Natural killer cell treated with Interleukin-12 subunit alpha and Interleukin-12 subunit beta and Interleukin-15 and Interleukin-18, amount 100 ng/mL, for 72 hours (primary cell): ENCODE measurements at places on chromosomes 5 and 9.

DNA sequence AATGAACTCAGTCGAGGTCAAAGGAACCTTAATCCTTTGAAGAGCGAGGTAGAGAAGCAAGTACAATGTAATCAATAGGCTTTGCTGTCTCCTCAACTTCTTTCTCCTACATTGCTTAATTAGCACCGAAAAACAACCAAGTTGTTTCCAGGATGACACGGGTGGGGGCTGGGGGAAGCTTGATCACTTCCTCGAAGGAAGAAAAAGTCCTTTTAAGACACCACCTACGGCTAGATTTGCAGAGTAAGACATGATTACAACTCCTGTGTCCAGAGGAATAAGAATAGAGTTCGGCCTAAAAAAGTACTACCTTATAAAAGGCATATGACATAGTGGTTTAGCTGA, 811 bp upstream of the ARRDC3 start:
- no peak for DNase-seq

- DNase-seq: no peak
These were observed 44.1 kb downstream of the VPS13A start for GRCh38 chr9:77221431-77221830.

DNA sequence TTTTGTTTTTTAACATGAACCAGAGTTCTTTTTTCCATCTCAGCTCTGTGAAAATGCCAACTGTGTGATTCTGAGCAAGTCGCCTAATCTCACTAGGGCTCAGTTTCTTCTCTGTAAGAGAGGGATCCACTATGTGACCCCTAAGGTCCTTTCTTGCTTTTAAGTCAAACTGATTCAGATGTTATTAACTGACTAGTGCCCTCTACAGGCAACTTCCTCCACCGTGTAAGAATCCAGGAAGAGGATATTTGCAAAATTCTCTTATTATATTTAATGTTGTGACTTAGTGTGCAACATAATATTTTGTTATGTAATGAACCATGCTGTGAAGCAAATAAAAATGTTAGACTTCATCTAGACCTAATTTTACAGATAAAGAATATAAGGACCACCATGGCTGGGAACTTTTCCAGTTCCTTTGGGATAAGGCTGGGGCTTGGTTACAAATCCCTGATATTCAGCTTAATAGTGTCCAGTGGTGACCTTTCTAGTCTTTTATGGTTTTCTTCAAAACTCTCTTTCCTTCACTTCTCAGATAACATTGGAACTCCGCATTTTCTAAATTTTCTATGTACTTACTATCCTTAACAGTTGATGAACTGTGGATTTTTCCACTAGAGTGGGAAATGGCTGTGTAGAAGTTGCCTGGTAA, 244.7 kb downstream of the PIK3R1 start:
- peak; percentile 62 for DNase-seq

GRCh38 chr5:131378721-131379541, 115.1 kb downstream of the CDC42SE2 start:
- no peak for DNase-seq

- no peak for DNase-seq
These were observed 18.9 kb upstream of the PFDN1 start for GRCh38 chr5:140321796-140322195.

GRCh38 chr9:73155968-73156864, 4.6 kb downstream of the ANXA1 start:
- DNase-seq: no peak

GRCh38 chr5:172766287-172767108, 4.5 kb downstream of the DUSP1 start:
- no peak for DNase-seq

DNA sequence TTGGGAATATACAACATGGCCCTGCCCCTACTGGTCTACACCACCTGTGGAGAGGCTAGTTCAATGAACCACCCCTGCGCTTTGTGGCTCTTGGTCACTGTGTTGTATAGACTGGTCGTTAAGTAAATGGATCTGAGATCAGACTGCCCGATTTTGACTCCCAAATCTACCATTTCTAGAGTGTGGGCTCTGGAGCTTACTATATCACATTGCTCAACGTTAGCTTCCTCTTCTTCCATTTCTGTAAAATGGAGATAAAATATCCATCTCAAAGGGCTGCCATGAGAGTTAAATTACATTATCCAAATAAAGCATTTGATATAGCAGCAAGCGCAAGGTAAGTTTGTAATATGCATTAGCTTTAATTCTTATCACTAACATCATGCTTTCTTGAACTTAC, 52.7 kb upstream of the IFNK start:
- no peak for DNase-seq

DNA sequence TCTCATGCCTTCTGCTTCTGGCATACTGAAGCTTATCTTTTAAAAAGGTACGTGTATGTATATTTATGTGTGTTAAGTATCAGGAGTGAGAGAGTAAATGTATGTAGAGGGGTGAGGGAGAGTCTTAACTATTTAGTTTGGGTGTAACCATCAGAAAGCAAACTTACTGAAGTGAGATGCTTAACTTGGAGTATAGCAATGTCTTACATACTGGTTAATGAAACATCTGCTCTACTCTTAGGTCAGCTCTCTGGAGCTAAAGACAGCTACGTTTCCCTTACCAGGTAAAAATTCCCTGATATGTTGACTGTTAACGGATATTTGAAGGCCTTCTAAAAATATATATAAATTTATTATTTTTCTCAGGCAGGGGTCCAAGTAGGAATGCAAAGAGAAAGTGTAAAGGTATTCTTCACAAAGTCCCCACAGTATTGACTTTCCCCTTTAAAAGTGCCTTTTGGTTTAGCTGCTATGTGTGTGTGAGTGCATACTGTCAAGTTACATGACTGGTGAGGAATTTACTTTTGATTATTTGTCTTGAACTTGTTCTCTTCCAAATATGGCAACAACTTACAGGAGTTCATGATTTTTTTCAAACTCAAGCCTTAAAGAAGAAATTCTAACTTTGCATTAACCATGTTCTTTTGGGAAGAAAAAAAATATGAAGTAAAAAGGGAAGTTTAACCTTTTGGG, 12.3 kb upstream of the C5orf24 start:
- no peak for DNase-seq

DNA sequence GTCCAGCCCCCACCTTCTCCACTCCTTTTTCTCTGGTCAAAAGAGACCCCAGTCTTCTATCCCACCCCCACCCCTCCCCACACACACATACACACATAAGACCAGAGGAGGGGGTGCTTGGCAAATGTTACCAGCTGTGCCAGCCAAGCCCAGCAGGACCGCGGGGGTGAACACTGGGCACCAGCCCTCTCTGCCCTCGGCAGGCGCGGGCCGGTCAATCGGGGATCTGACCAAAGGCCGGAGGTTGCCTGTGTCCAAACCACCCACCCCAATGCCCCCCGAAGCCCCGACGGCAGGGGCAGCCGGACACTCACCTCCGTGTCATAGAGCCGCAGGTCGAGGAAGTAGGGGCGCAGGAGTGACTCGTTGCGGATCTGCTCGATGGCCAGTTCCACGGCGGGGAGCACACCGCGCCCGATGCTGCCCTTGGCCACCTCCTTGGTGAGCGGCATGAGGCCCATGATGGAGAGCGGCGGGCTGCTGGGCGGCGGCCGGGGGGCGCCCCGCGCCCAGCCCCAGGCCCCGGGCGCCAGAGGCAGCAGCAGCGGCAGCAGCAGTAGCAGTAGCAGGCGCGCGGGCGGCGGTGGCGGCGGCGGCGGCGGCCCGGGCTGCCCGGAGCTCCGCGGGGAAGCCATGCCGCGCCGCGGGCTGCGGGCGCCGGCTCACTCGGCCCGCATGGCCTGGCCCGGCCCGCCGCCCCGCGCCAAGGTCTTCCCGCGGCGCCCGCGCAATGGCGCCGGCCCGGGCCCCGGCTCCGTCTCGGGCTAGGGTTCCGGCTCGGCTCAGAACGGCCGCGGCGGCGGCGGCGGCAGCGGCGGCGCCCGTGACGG, 417 bp downstream of the GABBR2 start:
- peak; percentile 58 for DNase-seq

DNA sequence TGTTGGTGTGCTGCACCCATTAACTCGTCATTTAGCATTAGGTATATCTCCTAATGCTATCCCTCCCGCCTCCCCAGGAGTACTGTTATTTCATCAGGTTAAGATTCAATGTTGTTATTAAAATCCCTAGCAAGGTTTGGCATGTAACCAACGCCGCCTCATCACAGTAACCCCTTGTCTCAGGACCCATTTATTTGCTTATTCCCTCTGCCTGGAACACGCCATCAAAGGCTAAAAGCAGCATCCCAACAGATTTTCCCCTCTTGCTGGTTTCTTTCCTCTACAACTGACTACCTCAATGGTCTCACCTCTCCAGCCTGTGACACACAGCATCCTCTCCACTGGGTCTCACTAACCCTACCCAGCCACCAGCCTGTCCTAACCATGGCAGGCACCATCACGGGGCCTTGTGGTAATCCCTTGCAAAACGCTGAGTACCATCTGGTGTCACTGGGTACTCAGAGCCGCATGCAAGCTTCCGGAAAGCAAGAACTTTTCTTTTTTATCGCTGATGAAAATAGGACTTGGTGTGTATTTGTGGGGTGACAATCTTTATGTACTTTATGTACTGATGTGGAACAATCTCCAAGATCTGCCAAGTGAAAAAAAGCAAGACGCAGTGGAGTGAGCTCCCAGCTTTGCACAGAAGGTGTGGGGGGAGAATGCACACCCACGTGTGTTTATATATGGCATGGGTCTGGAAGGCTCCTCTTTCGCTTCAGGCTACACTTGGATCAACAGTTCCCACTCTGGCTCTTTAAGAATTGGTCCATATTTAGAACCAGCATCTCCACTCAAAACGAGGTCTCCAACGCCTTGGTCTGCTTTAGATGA, 6.1 kb downstream of the RPS14 start:
- no peak for DNase-seq

DNA sequence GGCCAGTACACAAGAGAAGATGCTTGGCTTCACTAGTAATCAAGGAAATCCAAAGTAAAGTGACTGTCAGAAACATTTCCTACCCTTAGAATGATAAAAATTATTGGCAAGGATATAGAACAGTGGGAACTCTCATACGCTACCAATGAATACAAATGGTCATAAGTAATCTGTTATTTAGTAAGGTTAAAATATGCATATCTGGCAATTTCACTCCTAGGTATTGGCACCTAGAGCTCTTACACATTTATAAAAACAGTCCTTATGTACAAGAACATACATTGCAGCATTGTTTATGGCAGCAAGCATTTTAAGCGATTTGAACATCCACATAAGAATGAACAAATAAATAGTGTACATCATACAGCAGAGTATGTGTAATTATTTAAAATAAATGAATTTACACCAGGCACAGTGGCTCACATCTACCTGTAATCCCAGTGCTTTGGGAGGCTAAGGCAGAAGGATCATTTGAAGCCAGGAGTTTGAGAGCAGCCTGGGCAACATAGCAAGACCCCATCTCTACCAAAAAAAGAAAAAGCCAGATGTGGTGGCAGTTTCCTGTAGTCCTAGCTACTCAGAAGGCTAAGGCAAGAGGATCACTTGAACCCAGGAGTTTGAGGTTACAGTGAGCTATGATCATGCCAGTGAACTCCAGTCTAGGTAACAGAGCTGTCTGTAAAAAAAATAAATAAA, 93.3 kb downstream of the NIPBL start:
- DNase-seq: no peak

DNA sequence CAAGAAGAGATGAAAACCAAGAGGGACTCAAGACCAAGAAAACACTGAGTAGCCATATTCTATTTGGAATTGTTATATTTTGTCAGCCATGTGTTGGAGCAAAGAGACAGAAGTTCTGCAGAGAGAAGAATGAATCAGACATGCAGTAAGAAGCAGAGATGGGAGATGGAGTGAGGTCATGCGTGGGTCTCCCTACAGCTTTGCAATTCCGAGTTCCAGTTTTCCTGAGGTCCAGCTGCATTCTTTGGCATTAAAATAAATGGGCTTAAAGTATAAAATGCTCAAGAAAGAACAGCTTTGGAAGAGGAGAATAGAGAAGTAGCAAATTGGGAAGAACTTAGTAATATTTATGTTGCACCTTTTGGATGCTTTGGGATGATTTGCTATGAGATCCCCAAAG, 361.6 kb downstream of the NPR3 start:
- no peak for DNase-seq

DNA sequence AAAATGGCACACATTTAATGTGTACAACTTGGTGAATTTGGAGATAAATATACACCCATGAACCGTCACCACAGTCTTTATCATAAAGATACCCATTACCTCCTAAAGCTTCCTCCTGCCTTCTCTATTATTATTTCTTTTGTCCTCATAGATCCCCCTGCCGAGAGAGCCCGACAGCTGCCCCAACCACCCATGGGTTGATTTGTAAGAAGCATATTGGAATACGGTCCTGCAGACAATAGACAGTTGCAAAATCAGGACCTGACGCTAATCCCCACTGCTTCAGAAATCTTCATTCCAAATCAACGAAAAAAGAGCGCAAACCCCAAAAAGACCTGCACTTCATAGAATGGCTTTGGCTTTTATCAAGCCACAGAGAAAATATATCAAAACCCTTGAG, 697.5 kb downstream of the SEMA5A start:
- DNase-seq: no peak

DNA sequence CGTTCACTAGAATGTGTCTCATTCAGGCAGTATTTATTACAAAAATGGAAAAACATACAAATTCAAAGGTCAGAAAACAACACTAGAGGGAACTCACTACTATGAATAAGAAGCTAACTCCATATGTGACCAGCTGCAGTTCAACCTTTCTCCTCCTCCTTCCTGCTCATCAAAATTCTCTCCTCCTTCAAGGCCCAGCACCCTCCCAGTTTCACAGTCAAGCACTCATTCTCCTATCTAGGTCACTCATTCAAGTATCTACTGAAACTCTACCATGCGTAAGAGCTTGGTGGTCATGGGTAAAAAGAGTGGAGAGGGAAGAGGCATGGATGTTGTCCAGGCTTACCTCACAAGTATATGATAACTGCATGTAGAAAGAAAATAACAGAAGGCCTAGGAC, 27.7 kb downstream of the ECPAS start:
- DNase-seq: no peak

GRCh38 chr5:910769-911160, 18.1 kb downstream of the TRIP13 start:
- no peak for DNase-seq

DNA sequence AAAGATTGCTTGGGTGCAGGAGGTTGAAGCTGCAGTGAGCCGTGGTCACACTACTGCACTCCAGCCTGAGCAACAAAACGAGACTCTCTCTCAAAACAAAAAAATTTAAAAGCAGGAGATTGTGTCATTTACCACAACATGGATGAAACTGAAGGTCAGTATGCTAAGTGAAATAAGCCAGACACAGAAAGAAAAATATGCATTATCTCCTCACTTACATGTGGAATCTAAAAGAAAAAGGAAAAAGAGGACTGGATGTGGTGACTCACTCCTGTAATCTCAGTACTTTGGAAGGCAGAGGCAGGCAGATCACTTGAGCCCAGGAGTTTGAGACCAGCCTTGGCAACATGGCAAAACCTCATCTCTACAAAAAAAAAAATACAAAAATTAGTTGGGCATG, 146.8 kb upstream of the DAPK1 start:
- DNase-seq: no peak

GRCh38 chr5:181205761-181206649, 1.0 kb upstream of the TRIM7 start:
- no peak for DNase-seq

DNA sequence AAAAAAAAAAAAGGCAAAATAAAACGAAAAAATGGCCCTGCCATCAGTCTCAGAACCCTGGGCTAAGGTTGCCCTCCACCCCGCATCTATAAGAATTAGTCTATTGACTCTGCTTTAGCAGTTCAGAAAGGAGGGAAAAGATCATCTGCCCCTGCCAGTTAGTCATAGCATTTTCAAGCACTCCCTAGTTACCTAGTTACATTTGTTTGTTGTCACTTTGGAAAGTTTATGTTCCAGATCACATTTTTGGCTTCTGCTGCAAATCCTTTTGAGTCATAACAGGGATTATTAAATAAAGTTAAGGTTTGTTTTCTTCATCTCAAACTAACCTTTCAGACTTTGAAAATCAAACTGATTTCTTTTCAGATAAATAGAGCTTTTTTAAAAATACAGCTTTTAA, 52.1 kb downstream of the AQP7 start:
- DNase-seq: no peak
